ENCODE measurements at places on chromosomes 2 and 18.

DNA sequence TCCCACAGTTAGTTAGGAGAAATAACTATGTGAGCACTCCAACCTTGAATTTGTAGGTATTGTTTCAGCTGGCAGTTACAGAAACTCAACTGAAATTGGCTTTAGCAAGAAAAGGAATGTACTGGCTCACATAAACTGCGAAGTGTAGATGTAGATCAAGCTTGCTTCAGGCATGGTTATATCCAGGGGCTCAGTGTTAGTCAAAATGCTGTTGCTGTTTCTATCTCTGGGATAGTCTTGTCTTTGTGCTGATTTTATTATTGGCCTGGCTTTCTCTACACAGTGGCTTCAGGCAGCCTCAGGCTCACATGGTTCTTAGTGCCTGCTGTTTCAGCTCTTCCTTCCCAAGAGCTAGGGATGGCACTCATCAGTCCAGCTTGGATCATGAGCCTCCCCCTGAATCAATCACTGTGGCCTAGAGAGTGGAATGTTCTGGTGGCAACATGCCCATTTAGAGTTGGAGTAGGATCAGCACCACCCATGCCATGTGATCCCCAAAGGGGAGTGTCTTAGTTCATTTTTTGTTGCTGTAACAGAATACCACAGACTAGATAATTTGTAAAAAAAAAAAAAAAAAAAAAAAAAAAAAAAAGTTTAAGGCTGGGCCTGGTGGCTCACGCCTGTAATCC, 69.1 kb upstream of the FOXI3 start:
- DNase-seq, result no peak

GRCh38 chr2:167386694-167387093, 498.4 kb downstream of the XIRP2 start:
- no peak for DNase-seq

DNA sequence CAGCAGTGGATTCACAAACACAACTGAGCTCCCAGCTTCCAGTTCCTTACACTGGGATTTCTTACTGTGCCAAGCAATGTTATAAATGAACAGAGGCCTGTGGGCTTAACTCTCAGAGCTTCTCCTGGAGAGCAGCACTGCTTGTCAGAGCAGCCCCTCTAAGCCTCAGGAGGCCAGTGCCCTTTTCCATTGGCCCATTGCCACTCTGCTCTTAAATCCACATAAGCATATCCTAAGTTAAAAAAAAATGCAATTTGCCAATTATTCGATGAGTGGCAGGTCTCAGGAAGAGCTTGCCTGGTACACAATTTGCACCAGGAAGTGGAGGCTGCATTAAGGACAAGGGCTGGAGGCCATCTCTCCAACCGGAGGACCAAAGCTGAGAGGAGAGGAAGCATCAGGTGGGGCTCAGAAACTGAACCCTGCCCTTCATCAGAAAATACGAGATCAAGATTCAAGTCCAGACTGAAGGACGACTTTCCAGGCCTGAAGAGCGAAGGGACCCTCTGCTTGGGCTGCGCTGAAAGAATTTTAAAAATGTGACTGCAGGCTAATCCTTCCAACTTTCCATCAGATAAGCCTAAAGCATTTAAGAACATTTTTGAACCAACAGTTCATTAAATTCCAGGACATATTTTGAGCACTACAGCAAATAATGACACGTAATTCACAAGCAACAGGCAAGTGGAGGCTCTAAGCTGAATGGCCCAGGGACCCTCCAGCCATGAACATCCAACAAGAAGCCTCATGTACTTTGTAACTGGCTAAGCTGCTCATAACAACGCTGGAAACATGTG, 28.4 kb upstream of the PXDN start:
- no peak for DNase-seq

DNA sequence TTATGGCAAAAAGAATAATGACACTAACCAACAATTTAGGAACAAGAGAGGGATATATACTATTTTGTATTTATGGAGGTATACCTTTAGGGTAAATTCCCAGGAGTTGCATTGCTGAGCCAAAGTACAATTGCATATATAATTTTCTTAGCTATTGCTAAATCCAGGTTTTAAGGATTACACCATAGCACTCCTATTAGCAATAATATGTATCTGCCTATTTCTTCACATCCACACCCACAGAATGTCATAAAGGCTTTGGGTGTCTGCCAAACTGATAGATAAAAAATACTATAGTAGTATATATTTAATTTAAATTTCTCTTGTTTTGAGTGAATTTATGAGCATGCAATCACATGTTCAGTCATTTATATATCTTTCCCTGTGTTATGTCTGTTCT, 11.5 kb upstream of the SERPINB13 start:
- DNase-seq, result no peak

DNA sequence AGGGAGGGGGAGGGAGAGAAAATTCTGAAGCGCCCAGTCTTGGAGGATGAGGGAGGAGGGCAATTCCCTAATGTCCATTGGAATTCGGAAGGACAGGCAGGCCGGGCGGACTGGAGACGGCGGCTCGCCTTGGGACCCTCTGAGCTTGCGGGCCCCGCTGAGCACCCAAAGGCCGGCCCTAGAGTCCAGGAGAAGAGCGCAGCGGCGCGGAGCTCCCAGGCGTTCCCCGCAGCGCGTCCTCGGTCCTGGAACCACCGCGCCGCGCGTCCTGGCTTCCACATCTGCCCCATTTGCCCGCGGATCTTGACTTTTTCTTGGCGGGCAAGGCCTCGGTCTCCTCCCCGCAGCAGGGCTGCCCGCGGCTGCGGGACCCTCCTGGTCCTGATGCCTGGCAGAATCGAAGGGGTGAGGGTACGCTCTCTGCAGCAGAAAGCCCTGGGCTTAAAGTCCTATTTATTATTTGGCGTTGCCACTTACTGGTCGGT, 675 bp upstream of the MLPH start:
- DNase-seq, result no peak

GRCh38 chr2:143936538-143936847, 583.4 kb downstream of the ZEB2 start:
- DNase-seq, result no peak

GRCh38 chr18:50656841-50657470, 97.1 kb downstream of the MAPK4 start:
- DNase-seq, result no peak

- no peak for DNase-seq
These were observed 9.2 kb downstream of the ADRA2B start for GRCh38 chr2:96106991-96107707.

DNA sequence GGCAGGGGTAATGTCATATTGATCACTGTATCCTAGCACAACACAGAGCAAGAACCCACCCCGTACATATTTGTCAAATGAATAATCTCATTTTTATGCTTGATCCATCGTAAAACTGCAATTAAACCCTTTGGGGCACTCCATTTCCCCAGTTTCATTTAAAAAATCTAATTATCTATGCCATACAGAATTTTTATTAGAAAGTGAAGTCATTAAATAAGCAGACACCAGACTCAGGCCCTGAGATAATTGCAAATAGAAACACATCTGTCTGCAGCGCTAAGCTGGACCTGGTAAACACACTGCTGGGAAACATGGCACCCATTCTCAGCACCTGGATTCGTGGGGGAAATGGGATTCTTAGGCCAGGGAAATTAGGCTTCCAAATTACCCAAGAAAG, 5.1 kb downstream of the CYRIA start:
- no peak for DNase-seq

All from activated CD4-positive, alpha-beta T cell treated with anti-CD3 and anti-CD28 coated beads, Interleukin-2, amount 10 ng/mL, durations not matched to agents 24 days and 14 days (primary cell).